ENCODE measurements at places on chromosomes 4 and X. TPM values are rescaled to one million over a fixed set of nuclear protein-coding genes. Genes with fewer than 3 reads are reported as not detected.

GRCh38 chrX:153448556-153449367, 2.9 kb upstream of the TREX2 start:
- no peak for DNase-seq

DNA sequence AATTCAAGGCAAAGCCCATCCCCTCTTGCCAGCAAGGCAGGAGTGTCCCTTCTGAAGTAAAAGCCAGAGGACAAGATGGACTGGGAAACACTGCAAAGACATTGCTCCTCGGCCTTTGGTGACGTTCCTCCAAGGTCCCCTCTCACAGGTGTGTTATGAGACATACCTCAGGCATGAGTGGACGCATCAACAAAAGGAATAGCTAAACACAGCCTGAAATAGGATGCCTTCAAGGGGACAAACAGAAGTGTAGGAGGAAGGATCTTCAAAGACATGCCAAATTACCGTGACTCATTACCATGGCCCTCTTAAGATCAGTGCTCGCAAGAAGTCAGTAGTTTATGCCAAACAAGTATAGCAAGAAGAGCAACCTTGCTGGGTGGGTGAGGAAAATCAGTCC, 6.0 kb upstream of the IDS start:
- no peak for DNase-seq

DNA sequence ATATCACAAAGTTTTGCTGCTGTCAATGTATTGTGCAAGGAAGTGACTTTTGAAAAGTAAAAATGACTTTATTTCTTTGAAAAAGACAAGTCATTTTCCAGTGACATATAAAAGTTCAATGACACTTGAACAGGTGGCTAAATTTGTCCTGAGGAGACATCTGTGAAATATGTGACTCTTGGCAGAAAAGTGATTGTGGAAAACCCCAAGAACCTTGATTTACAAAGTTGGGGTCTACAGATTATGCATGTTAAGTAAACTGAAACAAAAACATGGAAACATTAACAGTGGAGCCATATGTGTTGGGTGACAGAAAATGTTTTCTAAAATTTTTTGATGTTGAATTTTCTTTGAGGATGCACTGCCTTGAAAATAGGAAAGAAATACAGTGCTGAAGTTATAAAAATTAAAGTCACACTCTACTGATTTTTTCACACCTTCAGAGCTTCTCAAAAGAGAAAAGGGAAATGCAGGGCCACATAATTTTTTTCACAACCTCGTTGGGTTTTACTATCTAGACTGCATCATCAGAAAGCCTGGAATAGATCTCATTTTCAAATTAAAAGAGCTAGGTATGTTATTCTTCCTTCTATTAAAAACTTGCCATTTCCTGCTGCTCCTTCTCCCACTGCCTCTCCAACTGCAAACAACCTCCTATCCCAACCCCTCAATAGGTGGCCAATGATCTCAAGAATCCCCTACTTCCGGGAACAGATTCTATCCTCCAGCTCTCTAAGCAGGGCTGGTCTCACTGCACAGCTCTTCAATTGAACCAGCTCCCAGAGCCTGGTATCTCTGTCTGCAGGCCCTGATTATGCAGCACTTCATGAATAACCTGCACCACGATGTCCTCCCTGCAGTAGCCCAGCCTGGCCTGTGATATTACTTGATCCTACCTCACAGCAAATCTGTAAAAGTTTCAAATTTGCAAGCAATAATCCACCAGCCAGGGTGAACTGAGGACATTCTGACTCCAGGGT, 570.8 kb upstream of the CPEB2 start:
- no peak for DNase-seq

- no peak for DNase-seq
Measured at GRCh38 chr4:147683188-147683591, 773 bp downstream of the PRMT9 start.

GRCh38 chr4:42078184-42078801, 74.2 kb downstream of the BEND4 start:
- no peak for DNase-seq

- no peak for DNase-seq
Measured at GRCh38 chrX:19660604-19661255, 145.4 kb upstream of the MAP3K15 start.

Gene LRIT3
- total RNA-seq: not detected
